ENCODE measurements at places on chromosomes 4 and X.

DNA sequence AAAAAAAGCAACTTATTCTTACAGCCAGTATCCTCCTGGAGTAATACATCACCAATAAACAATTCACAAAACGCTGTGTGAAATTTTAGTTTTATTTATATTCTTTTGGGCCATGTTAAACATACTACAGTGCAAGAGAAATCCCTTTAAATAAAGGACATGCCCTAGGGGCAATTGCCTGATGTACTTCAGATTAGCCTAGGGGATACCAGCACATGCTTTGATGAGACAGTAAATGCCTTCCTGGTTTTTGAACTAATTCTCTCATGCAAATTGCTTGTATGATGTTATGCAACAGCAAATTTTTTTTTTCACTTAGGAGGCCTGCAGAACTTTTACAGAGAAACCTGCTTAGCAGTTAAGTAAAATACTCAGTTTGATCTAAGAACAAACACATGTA lies 711.9 kb upstream of the FRG1 start:
- no peak for DNase-seq

GRCh38 chr4:76803522-76803921 lies 94.4 kb downstream of the SOWAHB start:
- no peak for DNase-seq

DNA sequence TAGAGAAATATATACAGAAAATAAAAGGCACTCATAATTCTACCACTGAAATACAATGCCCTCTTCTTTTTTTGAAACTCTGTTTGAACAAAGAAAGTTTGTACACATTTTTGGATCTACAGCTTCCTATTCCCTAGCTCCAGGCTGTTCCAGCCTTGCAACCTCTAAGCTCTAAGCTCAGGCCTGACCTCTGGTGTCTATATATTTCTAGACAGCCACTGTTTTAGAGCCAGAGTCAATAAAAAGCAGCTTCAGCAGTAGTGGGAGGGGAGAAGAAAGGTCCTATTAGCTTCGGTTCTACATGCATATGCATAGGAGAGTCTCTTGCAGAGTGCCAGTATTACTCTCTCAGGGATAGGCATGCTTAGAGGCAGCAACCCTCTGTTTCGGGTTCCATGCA lies 39.7 kb downstream of the CLDN2 start:
- DNase-seq, result no peak

DNA sequence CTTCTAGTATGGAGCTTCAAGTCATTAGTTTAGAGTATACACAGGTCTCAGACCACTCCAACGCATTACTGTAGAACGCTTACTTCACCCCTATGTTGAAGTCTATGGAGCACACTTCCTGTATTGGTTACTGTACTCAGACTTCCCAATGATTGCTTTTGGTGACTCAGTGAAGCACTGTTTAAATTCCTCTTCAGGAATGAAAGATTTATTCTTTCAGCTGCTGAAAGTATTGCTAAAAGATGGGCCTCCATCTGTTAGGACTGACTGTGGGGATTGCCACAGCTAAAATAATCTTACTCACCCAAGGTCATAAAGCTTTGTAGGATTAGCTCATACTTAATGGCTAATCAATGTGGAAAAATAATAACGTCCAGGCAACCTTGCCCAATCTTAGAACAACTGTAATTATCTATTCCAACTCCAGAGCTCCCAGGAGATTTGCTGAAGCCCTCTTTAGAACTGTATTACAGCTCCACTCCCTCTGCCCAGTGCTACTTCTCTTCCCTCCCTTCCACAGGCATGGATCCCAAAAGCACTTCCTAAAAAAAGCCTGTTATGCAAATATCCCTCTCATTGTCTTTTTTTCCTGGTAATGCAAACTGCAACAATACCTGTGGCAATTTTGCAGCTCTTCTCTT lies 281.9 kb upstream of the HS3ST1 start:
- no peak for DNase-seq

DNA sequence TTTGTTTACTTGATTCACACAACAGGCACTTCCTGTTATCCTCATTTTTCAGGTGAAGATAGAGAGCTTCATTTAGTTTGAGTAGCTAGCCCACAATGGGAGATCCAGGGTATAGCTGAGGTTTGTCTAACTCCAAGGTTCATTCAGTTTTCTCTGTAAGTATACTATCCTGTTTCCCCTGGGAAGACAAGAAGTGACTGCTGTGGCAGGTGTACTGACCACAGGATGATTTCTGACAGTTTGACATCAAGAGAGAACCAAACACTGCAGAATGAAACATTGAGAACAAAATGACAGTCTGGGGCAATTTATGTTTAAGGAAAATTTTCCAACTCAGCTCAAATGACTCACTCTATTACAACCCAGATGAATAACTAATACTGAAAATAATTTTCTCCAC lies 958.0 kb downstream of the STPG2 start:
- no peak for DNase-seq

DNA sequence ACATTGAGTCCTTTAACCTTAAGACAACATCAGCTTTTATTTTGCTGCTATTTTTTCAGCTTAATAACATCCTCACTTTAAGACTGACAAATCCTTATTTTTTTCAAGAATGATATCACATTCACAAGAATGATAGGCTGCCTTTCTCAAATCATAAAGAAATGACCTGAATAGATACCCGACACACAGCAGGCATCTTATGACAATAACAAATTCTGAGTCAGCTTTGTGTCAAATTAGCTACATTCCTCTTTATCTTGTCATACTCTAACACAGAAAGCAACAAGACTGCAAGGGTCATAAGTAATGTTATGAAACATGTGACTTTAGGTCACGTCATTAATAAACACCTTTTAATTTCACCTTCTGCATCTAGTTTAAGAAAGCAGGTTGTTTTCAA lies 2387.6 kb downstream of the PCDH7 start:
- DNase-seq, result no peak

- no peak for DNase-seq
Observed at GRCh38 chrX:108537005-108537404, 97.4 kb downstream of the COL4A5 start.

GRCh38 chrX:138020941-138021340 lies 455.0 kb downstream of the ZIC3 start:
- DNase-seq, result no peak

DNA sequence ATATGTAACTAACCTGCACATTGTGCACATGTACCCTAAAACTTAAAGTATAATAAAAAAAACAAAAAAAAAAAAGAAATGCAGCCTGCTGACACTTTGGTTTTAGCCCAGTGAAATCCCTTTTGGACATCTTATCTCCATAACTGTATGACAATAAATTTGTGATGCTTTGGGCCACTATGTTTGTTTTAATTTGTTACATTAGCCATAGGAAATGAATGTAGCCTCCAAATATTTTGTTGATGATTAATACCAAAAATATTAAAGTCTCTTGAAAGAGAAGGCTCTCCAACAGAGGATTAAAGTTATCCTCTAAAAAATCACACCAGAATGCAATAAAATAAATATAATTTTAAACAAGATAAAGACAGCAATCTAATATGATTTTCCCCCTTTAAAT lies 852.7 kb upstream of the SLIT2 start:
- DNase-seq, result no peak

- DNase-seq, result peak; percentile 33
Observed at GRCh38 chr4:105147553-105148161, 981 bp downstream of the TET2 start.

Data from activated T-cell treated with anti-CD3 and anti-CD28 coated beads, Interleukin-2, amount 50 U/mL, for 1 hour (primary cell).